ENCODE measurements at places on chromosomes 12 and 14. TPM values are rescaled to one million over a fixed set of nuclear protein-coding genes. Genes with fewer than 3 reads are reported as not detected.

SLCO1B1 gene
- polyA plus RNA-seq: not detected

MSRB3 gene
- polyA plus RNA-seq: 10.3 TPM

- DNase-seq: no peak
Observed at GRCh38 chr14:106511006-106511799, 984.8 kb downstream of the TMEM121 start.

DNA sequence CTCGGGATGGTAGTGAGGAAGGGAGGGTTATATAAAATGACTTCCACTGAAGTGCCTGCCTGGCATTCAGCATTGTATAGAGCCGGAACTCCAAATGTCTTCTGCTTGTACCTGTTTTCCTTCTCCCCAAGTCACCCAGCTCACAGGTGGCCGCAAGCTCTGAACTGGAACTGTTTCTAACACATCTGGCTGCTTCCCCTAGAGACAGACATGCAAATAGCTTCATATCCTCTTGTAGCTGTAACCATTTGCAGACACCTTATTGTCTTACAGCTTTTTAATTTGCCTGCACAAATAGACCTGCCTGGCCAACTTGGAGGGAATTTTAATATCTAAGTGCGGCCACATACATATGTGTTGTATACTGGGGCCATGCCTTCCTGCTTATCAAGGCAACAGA lies 126.0 kb downstream of the CHST11 start:
- DNase-seq: no peak

DNA sequence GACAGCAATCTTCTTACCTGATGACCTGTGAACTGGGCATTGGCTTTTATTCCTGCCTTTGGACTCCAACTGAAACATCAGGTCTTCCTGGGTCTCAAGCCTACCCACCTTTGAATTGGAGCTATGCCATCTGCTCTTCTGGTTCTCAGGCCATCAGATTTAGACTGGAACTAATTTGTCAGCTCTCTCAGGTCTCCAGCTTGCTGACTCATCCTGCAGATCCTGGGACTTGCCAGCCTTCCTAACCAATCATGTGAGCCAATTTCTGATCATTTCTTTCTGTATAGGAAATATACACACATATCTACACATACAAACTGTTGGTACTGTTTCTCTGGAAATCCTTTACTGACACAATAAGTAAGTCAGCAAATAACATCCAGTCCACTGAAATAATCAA lies 65.3 kb upstream of the TSPAN8 start:
- DNase-seq: no peak

DNA sequence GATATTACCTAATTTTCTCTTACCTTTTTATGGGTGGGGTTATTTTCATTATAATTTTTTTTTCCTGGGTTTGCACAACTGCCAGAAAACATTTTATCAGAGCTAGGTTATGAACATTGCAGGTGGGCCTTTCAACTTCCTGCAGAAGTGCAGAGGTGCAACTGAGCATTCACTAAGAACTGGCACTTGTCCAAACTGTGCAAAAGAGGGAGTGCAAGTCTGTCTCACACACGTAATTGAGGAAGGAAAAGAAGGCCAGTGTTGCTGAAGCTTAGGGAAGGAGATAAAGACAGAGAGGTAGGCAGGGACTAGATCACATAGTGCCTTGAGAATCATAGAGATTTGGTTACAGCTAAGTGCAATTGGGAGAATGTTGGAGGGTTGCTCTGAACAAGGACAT lies 14.1 kb upstream of the AMN1 start:
- no peak for DNase-seq

DNA sequence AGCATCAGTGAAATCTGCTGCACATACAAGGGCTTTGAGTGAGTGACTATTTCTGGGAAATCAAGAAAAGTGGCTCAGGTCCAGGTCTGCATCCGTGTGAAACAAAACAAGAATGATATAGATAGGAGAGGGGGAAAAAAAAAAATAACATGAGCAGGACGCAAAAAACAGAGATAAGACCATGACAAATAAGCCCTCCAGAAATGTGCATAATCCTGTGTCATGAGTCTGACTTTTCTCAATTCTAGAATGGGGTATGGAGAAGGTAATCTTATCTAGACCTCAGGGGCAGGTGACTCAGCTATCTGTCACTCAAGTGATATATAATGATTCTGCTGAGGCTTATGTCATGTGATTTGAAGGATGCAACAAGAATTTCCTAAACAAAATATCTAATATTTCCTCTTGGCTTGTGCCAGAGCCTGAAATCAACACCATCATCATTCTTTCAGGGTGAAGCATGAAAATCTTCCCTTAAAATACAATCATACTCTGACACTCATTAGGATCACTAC lies 250.0 kb downstream of the PHLDA1 start:
- no peak for DNase-seq

- DNase-seq: no peak
Observed at GRCh38 chr12:108495054-108495453, 20.0 kb upstream of the FICD start.

- no peak for DNase-seq
Observed at GRCh38 chr14:51304438-51304837, 64.4 kb downstream of the TMX1 start.
